ENCODE measurements at places on chromosomes 4 and X.

DNA sequence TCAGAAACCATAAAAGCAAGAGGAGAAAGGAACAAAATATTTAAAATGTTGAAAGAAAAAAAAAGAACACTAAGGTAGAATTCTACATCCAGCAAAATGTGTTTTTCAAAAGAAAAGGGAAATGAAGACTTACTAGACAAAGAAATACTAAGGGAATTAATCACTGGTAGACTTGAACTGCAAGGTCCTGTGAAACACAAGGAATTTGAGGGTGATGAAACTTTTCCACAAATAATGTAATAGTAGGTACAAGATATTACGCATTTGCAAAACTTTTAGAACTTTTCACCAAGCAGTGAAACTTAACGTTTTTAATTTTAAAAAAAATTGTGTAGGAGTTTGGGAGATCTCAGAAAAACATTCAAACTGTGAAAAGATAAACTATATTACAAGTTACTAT lies 180.3 kb upstream of the MAGEB16 start:
- DNase-seq: no peak

DNA sequence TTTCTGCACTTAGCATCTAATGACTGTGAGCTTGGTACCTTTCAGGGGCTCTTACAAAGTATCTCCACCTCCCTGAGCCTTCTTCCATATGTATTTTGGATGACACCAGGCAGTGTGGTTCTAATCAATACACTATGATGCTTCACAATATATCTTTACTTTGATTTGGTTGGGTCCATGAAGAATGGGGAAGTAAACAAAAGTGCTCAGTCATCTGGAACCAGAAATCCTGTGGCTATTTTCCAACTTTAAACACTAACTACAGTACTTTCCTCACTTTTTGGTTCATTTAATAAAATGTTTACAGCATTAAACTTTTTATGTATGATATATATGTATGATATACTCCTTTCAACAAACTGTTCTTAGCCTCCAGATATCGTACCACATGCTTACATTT lies 216.4 kb upstream of the AFF2 start:
- no peak for DNase-seq

GRCh38 chrX:1222531-1223241 lies 10.2 kb upstream of the CRLF2 start:
- no peak for DNase-seq

DNA sequence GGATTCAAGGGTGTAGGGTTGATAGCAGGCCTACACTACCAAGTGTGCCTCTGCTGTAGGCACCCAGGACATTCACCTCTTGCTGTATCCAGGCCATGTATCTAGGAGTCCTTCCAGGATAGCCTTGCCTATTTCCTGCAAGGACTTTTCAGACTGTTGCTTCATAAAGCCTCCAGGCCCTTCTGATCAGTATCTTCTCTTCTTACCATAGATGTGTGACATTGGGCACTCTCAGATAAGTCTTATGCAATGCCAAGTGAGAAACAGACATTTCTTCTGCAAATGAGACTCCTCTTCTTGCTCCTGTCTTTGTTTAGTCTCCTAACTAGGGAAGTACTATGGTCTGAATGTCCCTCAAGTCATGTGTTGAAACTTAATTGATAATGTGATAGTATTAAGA lies 386.8 kb downstream of the ANKRD50 start:
- DNase-seq: no peak

- peak; percentile 56 for DNase-seq
Measured at GRCh38 chr4:38163216-38164006, 203.2 kb downstream of the PTTG2 start.

- DNase-seq: no peak
Measured at GRCh38 chr4:7217474-7218321, 25.4 kb downstream of the SORCS2 start.

GRCh38 chr4:172392741-172393140 lies 579.5 kb downstream of the GALNTL6 start:
- DNase-seq: no peak

DNA sequence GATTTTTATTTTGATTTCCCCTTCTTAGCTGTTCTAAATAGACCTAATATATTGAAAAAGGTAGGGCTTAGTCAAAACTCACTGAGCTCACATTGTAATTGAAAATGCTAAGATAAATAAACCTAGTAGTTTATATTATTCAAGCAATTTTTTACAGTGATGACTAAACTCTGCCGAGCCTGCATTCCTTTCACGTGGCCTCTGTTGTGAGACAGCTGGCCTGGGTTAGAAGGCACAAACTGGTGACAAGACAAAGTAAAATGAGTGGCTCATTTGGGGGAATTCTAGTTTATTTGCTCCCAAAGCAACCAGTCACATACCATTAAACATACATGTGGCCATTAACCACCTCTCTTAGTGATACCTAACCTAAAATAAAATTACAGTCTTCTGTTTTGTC lies 169.4 kb upstream of the TEX13C start:
- DNase-seq: no peak

- DNase-seq: no peak
Measured at GRCh38 chr4:51918251-51918650, 75.3 kb downstream of the DCUN1D4 start.

DNA sequence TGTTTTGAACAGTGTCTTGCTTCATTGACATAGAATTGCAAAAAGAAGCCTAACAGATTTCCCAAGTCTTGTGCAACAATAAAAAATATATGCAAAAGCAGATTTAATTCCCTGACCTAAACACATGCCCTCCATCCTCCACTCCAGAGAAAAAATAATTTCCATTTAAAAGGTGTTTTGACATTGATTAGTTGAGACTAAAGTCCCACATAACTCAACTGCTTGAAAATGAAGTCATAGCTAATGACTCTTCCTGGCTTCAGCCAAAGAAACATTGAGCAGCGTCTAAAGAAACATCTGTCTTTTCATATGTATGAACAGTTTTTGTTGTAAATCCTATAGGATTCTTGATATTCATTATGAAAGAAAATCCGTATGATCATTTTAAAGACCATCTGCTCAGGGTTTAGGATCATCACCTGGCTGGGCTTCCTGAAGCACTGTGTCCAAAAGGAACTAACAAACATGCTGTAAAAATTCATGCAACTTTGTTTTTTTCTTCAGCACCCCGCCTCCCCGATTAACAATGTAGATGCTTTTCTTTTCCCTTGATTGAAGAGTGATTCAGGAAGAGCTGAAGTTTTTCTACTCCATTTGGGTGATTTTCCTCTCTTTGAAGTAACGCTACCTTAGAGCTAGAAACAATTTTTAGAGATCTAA lies 273.4 kb downstream of the HS3ST1 start:
- DNase-seq: no peak

DNA sequence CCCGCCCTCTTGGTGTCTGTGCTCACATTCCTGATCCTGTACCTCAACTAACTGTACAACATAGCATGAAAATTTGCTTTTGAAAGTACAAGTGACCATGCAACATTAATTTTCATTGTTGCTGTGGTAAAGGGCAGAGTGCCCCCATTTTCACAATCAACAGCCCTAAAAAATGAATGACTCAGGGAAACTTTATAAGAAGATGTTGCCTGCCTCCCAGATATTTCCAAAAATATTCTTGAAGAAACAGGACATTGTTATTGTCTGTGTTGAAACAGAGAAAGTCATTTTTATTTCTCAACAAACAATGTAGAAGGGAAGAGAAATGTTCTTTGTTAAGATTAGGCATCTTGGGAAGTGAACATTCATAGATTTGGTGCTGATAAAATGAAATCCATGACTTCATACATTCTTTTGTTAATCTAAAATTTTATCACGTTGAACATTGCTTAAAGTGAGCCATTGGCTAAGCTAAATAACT lies 113.9 kb upstream of the ANXA3 start:
- DNase-seq: no peak

GRCh38 chrX:20089845-20090244 lies 26.9 kb downstream of the MAP7D2 start:
- DNase-seq: no peak

All from AG09309 (cell line).